ENCODE measurements at places on chromosomes 12 and 14.

DNA sequence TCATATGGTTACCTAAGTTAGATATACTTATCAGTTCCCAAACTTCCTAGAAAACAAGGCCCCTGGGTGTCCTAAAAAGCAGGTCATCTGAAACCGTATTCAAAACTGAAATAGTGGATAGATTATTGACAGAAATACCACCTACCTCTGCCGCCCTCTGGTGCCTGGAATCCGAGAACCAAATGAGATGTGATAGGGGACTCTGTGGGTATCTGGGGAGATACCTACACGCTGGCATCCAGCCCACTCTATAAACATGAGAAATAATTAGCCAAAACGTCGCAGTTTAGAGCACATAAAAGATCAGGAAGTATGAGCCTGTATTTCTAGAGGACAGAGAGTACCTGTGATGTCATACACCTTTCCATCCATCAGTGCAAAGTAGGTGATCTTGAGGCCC, 4.4 kb downstream of the ORMDL2 start:
- no peak for DNase-seq

DNA sequence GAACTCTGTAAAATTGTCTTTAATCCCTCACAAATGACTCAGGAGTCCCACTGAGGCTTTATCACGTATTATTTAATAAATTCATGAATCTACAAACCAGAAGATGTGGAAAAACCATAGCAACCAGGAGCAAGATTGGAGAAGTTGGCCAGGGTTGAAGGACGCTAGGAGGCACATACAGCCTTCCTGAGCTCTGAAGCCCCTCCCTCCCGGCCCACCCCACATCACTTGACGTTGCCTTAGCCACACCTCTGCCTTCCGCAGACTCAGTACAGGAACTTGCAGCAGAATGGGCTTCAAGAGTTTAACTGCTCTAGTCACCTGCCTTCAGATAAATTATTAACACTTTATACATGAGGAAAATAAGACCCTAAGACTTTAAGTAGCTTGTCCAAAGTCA, 33.9 kb downstream of the SLC35F4 start:
- no peak for DNase-seq

DNA sequence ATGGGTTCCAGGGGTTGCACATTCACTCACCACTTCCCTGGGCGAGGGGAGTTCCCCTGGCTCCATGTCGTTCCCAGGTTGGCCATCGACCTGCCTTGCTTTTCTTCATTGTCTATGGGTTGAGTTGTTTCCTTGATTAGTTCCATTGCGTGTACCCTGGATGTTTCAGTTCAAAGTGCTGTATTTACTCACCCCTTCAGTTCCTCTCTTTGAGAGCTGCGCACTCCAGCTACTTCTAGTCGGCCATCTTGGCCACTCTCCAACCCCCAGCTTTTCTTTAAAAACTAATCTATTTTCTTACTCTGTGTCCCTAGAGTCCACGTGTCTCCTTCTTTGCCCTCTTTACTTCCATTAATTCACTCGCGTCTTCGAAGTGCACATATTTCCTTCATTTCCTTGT, 11.7 kb downstream of the CLEC2A start:
- DNase-seq = no peak

DNA sequence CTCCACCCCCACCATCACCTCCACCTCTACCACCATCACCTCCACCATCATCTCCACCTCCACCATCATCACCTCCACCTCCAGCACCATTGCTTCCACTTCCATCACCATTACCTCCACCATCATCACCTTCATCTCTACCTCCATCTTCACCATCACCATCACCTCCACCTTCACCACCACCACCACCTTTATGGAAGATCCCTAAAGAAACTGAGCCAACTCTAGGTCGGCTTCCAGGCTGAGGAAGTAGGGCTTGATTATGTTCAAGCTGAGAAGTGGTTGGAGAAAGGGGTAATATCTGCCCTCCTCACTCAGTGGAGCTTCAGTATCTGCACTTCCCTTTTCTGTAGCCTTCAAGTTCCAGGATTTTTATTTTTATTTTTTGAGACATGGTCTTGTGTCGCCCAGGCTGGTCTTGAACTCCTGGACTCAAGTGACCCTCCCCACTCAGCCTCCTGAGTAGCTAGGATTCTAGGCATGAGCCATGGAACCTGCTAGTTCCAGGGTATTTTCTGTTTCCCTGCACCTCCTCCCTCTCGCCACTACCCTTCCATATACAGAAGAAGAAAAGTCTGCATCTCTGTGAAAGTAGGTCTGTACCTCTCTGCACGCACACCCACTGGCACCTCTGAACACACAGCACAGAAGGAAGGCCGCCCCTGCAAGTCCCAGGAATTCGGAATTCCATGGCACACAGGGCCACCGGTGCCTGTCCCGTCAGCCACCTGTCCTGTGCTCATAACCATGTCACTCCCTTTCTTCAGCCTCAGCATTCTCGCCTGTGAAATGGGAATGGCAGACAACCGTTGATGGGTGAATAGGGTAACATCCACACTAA, 5.9 kb downstream of the ZBTB42 start:
- DNase-seq = no peak

DNA sequence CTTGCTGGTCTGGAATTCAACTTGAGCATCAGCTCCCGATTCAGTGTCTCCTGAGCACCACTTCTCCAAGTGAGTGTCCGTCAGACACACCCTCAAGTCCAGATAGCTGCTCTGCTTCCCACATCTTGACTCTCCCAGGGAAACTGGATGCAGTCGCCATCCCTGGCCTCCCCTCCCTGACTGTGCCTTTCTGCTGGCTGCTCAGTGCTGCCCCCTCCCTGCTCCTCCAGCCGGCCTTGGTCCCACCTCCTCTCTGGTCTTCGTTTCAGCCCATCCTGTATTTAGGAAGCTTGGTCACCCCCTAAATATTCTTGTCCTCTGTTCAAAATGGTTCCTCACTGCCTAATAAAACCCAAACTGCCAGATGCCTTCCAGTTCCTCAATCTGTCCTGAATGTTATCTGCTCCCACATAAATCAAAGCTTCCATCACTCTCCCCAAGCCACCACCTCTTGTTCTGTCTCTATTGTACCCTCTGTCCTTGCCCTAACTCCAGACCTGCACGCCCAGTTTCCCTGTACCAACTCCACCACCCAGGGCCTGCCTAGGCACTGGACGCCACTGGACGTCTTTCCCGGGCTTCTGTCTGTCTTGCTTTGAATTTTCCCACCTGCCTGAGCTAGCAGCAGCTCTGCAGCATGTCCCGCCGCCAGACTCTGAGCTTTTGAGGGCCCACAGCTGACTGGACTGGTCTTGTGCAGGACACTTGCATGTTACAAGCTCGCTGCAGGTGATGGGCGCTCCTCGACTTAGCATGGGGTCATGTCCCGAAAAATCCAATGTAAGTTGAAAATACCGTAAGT, 33.8 kb downstream of the CCDC92 start:
- no peak for DNase-seq

DNA sequence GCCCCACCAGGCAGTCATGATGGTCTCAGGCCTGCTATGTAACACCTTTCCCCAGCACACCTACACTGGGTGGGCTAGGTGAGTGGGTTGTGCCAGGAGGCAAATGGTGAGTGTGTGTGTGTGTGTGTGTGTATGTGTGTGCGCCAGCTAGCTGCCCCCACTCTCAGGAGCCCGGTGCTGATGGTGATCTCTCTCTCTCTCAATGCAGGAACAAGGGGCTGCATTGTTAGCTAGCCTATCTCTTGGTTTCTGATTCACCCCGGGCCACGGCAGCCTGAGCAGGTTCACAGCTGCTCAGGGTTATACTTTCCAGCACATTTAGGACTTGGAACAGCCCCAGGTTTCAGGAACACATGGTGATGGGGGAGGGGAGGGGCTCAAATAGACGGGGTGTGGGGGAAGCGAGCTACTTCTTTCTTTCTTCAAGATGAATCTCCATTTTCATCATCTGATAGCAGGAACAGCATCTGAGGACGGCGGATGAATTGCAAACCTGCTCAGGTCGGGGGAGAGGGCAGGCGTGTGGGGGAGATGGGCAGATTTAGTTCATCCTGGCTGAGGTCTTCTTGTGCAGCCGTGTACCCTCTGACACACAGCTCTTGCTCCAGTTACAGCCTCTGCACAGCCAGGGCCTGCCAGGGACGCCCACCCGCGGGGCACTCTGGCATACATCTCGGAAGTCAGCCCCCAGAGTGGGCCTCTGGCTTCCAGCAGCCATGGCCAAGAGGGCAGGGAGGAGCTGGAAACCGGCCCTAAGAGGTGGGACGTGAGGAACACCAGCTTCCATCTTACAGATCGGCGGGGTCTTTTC, 137.6 kb downstream of the ZFP36L1 start:
- no peak for DNase-seq

DNA sequence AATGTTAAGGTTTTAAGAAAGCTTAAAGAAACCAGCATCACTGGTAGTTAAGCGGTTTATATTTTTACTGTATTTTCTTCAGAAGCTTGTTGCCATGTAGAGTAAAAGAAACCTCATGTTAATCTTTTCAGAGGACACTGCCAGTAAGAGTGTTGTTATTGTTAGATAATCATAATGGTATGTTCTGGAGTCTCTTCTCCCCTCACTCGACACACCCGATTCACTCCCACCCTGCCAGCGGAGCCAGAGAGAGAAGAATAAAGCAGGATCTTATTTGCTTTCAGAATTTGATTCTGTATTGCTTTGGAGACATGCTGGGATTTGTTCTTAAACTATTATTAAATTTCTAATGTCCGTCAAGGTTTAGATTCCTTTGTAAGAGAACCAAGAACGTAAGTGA, 113.7 kb downstream of the SAMD4A start:
- no peak for DNase-seq

DNA sequence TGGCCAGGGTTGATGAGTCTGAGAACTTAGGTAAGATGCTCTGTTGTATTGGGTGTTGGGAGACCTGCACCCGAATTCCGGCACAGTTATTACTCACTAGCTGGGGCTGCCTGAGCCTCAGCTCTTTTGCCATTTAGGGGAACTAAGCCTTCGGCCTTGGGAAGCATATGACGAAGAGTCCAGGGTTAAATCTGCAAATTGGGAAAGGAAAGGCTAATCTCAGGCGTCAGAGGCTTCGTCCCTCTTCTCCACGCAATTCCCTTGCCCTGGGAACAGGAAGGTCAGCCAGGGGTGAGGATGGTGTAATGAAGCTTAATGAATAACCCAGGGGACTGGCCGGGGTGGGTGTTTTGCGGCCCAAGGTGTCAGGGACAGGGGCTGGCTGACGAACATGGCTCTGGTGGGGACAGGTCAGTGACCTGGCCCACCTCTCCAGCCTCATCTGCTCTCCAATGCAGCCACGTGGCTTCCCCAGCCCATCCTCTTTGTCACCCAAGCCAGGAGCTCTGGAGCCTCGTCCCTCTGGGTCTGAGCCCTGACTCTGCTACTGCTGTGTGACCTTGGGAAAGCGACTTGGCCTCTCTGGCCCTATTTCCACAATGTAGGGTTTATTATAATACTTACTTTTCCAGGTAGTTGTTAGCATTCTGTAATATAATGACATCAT, 3.8 kb upstream of the SDSL start:
- no peak for DNase-seq

GRCh38 chr14:99479906-99480869, at the start of gene SETD3:
SETD3 (minus strand) TSS chr14:99480859; CDS start chr14:99465805, 15,054 bp downstream.
- DNase-seq = no peak
